ENCODE measurements at places on chromosomes 2 and 18.

GRCh38 chr2:65876114-65876513, 443.7 kb upstream of the SPRED2 start:
- no peak for DNase-seq

DNA sequence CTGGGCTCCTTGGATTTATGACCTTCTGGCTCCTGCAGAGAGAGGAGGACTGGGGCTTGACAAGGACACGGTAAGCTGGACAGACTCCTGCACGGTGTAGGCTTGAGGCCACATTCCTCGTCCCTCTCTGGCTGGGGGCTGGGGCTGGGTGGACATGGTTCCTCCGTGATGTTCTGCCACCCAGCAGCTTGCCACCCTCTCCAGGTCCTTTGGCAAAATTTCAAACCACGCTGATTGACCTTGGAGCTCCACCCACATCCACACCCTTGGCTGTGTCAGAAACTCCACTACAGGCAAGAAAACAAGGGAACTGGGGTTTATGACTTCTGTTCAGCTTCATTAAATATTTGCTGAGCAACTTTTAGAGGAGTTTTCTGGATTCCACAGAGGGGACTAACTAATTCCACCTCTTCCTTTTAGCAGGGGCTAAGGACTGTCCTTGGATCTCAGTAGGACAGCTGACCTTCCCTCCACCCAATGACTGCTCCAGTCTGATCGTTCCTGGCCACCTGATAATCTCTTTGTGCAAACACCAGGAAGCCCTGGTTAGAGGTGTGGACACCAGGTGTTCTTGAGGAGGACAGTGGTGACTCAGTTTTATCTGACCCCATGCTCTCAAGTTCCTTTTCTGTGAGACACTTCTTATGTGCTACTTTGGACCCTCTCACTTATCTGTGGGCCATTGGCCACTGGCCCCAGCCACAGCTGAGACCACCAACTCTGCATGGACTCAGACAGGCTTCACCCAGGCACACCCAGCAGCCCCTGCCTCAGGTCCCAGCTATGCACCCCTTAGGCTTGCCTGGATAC, 29.3 kb downstream of the GPR55 start:
- peak; percentile 4 for DNase-seq

- DNase-seq: no peak
Observed at GRCh38 chr2:219514196-219514761, at the start of gene ASIC4. Gene ASIC4, plus strand, starts transcription at chr2:219514482. Its CDS starts 243 bp downstream, at chr2:219514725.

- no peak for DNase-seq
Observed at GRCh38 chr2:235463893-235464292, 29.9 kb upstream of the AGAP1 start.

DNA sequence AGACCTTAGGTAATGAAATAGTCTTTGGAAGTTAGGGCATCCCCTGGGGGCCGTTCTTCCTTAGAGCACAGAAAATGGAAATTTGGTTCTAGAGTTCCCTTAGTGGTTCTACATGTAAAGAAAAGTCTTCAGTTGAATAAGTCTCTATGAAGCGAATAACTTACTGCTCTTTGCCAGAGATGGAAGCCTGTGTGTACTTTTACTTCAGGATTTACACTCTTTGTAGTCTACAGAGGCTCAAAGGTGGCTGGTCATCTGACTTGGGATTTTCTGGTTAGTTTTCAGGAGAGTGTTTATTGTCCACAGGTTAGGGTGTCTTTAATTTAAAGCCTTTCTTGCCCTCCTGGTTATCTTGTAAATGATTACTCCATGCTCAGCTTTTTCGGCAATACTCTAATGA, 210.6 kb downstream of the ZNF521 start:
- no peak for DNase-seq

DNA sequence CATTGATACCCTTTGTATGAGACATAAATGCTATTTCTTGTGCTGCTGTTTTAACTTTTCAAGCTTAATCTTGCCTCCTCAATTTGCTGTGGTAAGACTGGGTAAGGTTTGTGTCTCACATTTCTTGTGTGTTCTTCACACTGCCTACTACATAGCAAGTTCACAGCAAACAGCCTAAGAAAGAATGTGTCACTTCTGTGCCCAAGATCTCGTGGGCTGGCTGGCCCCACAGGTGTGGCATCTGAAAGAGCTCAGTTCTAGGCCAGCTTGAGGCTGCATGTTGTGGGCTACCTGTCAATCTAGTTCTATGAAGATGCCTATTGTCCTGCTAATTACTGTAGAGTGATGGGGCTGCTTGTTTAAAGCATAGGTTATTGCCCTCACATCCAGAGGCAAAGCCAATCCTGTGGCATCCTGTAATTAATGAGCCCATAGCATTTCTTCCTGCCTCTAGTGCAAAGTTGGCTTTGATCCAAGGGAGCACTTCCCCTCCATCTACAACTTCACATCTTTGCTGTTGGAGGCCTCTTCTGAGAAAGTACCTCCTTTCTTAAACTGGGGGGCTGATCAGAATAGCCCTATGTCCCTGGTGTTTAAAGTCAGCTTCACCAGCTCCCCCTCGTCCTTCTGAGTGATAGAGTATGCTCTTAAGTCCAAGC, 40.9 kb upstream of the ASPRV1 start:
- DNase-seq: no peak

DNA sequence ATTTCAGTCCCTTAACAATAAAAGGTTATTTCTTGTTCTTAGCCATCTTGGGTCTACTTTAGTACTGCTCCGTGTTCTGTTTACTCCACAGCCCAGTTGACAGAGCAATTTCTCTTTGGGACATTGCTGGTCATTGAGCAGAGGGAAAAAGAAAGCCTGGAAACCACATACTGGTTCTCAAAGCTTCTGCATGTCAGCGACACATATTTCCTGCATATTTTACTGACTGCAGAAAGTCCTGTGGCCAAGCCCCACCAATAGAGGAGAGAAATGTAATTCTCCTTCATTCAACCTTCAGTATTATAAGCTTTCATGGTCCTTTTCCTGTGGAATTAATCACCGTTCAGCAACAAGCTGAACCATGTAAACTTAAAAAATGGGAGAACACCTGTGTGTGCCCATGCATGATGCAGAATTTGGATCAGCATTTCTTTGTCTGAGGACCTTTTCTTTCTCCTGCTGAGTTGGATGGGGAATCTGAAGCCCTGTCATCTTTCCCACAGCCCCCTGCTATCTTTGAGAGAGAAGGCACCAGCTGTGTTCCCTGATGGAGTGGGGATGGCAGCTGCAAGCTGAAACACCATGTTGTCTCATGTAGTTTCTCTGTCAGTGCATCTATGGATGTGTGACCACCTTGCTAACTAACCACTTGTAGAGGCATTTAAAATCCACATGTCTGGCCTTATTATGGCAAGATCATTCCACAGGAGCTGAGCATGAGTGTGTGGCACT, 431.6 kb downstream of the MEIS1 start:
- DNase-seq: no peak

GRCh38 chr2:202311823-202312388, 46.3 kb downstream of the NOP58 start:
- DNase-seq: peak; percentile 20

DNA sequence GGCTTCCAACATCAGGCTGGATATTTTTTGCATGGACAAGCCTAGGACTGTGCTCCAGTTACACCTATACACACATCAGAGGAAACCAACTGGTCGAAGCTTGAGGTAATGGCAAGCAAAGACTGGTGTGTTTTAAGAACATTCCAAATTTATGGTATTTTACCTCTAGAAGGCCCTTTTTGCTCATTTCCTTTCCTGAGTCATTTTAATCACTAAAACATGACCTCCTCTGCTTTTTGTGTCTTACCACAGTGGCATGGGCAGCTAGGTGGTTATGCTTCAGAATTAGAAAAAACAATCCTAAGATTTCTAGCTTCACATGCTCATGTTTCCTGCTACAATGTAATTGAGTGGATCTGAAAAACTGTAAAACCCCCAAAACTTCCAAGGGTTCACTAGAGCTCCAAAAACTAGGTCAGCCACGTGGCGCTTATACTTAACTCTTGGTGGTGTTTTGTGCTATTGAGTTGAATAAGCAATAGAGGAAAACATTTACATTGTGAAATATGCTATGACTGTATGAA, 30.6 kb upstream of the CHRNA1 start:
- DNase-seq: no peak

DNA sequence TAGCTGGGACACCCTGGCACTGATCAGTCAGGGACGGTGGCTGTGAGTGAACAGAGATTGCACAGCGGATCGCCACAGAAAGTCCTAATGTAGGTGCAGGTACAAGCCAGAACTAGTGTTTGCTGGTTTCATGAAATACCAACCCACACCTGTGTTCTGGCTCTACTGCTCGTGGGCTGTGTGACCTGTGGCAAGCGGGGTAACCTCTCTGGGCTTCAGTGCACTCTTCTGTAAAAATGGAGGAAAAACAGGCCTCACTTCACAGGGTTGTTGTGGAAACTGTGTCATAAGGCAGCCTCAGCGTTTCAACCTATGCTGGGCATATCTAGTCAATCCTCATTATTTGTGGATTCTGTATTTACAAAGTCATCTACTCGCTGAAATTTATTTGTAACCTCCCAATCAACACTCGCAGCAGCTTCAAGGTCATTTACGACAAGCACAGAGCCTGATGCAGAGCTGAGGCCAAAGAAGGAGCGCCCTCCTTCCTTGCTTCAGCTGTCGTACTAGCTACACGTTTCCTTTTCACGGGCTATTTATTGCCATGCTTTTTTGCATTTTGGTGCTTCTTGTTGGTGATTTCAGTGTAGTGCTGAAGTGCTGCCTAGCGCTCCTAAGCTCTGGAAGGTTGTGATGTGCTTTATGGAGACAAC, 30.0 kb downstream of the GPR45 start:
- DNase-seq: no peak

DNA sequence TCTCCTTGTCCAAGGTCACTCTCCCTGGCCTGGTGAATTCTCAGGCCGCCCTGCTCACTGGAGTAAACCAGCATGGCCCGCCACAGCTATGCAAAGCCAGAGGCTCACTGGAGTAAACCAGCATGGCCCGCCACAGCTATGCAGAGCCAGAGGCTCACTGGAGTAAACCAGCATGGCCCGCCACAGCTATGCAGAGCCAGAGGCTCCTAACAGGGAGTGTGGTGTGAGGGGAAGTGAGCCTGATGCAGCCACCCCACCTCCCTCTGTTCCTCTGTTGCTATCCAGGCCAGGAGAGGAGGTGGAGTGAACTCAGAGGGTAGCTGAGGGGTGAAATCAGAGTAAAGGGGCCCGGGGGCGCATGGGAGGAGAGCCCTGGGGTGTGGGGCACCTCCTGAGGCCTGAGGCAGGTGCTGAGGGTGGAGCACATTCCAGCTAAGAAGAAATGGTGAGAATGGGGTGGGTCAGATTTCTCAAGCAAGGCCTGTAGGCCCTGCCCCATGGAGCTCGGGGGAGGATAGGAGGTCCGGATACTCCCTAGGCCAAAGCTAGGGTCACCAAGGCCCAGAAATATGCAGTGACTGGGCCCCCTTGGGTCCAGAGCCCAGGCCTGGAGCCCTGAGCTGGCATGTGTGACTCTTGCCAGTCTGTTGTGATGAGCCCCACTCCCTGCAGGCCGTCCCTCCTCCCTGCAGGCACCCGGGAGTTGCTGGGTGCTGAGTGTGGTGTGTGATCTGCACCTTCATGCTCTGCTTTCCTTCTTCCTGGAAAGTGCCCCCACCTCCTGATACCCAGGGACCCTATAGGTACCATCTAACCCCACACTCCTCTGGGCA, 1.5 kb downstream of the ATP6V1B1 start:
- DNase-seq: no peak

GRCh38 chr2:120914839-120915521, 179.3 kb downstream of the GLI2 start:
- DNase-seq: peak; percentile 77

DNA sequence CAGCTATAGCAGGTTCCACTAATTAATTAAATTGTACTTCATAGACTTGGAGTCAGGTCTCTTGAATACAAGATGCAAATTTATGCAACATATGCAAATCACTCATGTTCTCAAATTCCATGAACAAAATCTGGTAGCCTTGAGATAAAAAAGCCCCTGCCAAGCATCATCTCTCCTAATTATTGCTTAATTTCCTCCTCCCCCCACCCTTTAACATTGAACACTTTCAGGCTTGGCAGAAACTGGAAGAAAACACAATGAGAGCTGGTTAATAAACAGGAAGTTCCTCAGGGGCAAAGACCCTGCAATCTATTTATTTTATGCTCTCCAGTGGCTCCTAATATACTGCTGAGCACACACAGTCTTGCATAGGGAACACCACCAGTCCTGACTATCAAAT, 35.6 kb upstream of the ACVR1 start:
- no peak for DNase-seq

DNA sequence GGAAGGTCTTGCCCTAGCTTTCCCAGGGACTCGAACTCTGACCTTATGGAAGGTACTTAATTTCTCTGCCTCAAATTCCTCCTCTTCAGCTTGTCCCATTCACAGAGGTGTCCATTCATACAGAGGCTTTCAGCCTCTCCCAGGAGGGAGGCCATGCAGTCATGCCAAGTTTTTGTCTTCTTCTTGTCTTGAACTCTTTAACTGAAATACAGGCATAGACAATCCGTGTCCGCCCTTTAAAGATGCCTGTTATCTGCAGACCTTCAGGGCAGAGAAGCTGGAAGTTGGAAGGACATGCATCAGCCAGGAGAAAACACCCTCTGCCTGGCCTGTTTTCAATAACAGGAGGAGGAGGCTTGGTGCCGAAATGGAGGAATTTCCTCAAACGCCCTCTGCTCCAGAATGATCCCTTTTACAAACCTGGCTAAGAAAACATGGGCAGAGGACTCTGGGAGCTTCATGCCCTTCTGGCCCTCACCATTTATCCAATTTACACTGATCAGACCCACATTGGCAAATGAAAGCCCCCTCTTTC, 308.3 kb downstream of the MYCN start:
- DNase-seq: no peak

DNA sequence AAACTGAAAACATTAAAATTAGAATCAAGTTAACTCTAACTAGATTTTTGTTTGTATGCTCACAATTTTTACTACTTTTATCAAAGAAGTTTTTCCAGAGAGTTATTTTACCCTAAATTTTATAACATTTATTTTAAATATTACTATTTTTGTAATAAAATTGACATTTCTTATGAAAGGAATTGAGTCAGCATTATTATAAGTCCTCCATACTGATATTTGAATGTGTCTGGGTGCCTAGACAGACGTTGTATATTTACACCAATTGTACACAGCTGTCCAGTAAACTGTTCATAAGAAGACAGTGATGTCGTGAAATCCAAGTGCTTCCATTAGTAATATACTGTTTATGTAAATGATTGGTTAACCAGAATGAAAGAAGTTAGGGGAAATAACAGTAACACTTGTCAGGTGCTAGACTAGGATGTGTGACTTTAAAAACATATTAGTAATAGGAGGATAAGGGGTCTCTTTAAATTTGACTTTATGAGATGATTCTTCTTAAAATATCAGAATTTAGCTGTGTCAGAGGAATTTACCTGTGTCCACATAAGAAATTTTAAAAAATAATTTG, 73.7 kb downstream of the TANK start:
- DNase-seq: no peak

Measured in femur (tissue), 1 donor.